ENCODE measurements at places on chromosomes 6 and 20.

- no peak for DNase-seq
Measured at GRCh38 chr20:58112017-58112781, 116.3 kb downstream of the ANKRD60 start.

- DNase-seq, result no peak
Measured at GRCh38 chr20:40307997-40308396, 381.0 kb downstream of the MAFB start.

DNA sequence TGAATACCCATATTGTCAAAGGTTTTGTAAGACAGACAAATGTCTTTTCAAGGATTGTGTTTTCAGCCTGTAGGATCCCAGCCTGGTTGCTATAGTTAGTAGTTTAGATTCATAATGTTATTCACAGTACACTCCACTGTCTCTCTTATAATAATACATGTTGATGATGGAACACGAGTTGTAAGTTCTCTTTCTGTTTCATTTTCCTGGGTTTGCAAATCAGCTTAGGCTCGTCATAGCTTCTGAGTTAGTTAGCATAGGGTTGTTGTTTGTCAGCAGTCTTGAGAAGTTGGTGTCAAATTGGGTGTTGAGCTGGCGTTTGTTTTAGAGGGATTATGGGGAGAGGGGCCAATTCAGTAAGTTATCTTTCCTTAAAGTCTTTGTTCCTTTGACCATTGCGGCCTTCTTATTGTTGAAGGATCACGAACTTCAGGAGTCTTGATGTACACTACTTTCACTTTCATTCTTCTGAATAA, 45.8 kb downstream of the QKI start:
- DNase-seq, result no peak

DNA sequence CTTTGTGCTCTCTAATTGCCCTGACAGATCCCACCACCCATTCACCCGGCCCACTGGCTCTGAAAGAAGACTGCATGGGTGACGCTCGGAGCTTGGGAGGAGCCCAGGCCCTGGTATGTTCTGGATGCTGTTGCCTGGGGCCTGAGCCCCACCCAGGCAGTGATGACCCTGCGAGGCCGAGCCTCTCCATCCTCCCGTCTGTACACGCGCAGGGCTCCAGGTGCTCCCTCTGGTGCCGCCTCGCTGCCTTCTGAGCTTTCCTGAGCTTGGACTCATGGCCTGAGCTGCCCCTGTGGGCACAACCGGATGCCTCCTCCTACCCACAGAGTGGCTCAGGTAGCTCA, 61.2 kb downstream of the STK35 start:
- DNase-seq, result no peak

GRCh38 chr6:38353310-38354036, 286.3 kb downstream of the BTBD9 start:
- DNase-seq, result no peak

DNA sequence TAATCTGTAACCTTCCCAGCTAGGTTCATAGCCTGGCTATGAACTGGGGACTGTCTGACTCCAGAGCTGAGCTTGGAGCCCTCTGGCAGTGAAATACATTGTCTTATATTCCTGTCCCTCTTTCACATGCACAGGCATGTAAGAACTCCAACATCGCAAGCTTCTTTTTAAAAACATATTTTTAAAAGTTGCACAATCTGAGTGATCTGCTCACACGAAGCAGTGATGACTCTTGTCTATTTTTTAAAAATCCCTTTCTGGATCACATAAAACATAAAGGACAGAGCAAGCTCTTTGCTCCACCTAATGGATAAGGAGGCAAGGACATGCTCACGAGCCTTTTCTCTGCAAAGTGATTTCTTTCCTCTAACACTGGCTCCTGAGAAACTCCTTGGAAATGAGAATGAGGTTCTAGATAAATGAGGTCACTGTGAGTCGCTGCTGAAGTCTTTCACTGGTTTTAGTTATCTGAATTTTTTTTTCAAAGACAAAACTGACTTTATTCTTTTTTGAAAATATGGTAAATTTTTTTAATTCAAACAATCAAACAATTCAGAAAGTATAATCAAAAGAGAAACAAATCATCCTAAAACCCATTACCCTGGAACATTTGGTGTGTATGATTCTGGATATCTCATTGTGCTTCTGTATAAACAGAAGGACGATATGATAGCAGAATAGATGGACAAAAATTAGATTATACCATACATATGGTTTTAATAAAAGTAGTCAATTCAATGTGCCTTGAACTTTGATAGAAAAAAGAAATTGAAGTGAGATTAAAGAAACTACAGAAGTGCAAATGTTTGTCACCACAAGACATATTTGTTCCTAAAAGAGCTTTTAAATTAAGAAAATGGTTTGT, 30.8 kb downstream of the IL20RA start:
- no peak for DNase-seq

- DNase-seq, result peak; percentile 11
Measured at GRCh38 chr20:61500791-61501321, 248.8 kb downstream of the CDH4 start.

GRCh38 chr6:139219271-139219729, 72.5 kb downstream of the TXLNB start:
- DNase-seq, result peak; percentile 67

GRCh38 chr6:33313709-33314514, at the start of gene TAPBP:
TAPBP (minus strand) TSS chr6:33314078; CDS start chr6:33314041, 37 bp downstream.
- peak; percentile 83 for DNase-seq

DNA sequence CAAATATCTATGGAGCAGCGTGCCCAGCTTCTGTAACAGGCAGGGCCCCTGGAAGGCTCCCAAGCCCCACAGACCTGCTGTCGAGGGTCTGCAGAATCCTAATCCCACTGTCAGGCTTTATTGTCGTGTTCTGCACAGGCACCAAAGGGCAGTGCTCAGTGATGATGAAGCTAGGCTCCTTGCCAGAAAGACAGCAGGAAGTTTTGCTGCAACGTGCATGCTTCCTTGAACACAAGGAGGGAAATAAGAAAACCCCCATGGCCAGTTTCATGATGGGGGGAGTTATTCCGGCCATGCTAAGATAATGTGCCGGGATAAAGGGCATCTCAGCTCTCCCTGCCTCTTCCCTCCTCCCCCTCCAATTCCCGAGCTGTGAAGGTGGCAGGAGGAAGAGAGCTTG, 109.4 kb upstream of the KCNG1 start:
- DNase-seq, result no peak

GRCh38 chr20:37977786-37978185, 55.5 kb downstream of the TTI1 start:
- DNase-seq, result no peak

DNA sequence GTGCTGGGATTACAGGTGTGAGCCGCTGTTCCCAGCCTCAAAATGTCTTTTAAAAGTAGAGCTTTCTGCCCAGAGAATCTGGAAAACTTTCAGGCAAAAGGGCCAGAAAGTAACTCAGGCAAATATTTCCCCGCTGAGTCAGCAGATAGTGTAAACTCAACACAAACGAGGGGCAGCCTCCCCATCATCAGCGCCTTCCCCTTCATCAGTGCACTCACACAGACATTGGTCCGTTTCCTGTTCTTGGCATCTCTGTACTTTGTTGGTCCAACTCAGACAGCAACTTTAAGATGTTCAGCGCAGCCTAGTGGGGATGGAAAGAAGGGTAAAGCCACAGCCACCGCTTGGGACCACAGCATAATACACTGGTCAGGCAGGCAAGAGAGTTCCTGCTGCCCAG, 69.5 kb downstream of the CSE1L start:
- DNase-seq, result no peak

DNA sequence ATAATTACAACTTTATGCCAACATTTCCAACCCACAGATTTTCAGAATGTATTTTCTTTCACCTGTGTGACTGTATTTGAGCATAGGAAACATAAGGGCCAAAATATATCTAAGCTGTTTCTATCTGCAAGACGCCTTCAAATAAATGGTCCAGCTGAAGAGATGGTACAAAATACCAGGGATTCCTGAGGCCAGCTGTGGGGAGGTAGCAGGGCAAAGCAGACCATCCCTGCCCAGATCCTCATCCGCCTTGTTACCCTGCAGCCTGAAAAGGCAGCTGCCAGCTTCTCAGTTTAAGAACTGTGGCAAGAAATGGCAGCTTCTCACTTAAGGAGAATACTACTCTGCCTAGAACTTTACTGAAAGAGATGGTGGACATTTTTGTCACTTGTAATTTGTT, 143.3 kb downstream of the KHDC1L start:
- no peak for DNase-seq

GRCh38 chr6:24919056-24919892, 16.5 kb downstream of the RIPOR2 start:
- DNase-seq, result no peak

DNA sequence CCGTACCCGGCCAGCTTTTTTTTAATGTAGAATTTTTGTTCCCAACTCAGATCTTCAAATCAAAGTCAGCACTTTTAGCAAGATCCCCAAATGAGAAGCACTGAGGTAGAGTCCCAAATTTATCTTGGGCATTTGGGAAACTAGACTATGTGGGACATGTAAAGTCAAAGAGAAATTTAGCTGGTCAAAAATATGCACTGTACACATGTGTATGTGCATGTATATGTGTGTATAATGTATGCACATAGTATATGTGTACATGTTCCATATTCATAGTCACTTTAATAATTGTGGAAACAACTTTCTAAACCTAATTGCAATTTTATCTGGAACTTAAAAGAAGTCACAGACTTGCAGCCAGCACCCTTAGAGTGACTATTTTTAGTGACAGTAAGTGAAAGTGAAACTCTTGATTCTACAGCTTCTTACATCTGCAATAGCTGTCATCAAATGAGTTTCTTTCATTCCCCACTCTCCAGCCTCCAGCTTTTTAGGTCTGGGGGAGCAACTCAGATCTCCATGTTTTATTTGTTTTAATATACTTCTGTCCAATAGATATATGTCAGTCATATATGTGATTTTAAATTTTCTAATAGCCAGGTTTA, 53.6 kb downstream of the CDC40 start:
- DNase-seq, result no peak

DNA sequence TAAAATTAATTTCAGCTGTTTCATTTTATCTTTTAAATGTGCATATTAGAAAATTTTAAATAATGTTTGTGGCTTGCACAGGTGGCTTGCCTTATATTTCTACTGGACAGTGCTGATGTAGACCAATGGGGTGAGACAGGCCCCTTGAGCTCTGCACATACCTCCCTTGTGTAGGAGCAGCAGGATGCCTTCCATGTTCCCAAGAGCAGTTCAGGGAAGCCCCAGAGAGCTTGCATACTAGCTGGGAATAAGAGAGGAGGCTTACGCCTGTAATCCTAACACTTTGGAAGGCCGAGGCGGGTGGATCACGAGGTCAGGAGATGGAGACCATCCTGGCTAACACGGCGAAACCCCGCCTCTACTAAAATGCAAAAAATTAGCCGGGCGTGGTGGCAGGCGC, 61.4 kb downstream of the RFPL4B start:
- DNase-seq, result no peak

- DNase-seq, result no peak
Measured at GRCh38 chr6:45310118-45310788, 17.9 kb upstream of the RUNX2 start.

DNA sequence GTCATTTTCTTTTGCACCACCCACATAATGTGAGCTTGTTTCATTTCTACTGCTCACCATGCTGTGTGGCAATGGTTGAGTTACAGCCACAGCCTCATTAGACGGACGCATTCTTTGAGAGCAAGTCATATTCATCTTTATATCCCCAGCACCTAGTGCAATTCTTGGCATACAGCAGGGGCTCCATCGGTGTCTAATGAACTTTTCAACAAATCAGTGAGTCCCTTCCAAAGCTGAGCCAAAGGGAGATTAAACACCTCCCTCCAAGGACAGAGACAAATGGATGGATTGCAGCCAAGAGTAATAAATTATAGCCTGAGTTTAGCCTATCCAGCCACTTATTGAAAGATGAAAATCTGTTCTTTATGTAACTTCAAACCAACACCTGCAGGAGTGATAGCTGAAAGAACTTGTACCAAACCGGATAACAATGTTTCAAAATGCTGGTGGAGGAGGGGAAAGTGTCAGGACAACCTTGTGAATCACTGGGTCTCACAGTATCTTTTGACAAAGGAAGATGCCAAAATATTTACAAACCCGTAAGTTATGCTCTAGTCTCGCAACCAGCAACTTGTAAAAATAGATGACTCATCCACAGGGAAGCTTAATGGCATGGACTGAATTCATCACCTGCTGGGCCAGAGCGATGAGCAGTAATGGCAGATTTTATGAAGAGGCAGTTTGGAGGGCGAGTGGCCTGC, 139.0 kb downstream of the PXDC1 start:
- DNase-seq, result no peak

DNA sequence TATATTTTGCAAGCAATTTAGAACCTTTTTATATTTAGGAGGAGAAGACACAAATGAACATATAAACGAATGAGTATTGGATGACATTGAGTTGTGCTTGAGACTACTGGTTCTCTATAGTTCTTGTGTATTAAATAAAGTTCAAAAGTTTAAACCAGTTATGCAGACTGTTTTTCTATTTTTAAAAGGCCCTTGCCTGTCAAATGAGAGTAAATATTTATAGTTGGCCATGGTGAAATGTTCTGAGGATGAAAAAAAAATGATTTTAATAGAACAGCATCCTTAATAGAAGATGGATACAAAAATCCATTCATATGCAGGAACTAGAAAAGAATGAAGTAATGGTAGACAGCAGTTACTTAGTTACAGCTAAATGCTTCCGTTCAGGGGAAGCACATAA, 63.5 kb upstream of the COL10A1 start:
- DNase-seq, result no peak

DNA sequence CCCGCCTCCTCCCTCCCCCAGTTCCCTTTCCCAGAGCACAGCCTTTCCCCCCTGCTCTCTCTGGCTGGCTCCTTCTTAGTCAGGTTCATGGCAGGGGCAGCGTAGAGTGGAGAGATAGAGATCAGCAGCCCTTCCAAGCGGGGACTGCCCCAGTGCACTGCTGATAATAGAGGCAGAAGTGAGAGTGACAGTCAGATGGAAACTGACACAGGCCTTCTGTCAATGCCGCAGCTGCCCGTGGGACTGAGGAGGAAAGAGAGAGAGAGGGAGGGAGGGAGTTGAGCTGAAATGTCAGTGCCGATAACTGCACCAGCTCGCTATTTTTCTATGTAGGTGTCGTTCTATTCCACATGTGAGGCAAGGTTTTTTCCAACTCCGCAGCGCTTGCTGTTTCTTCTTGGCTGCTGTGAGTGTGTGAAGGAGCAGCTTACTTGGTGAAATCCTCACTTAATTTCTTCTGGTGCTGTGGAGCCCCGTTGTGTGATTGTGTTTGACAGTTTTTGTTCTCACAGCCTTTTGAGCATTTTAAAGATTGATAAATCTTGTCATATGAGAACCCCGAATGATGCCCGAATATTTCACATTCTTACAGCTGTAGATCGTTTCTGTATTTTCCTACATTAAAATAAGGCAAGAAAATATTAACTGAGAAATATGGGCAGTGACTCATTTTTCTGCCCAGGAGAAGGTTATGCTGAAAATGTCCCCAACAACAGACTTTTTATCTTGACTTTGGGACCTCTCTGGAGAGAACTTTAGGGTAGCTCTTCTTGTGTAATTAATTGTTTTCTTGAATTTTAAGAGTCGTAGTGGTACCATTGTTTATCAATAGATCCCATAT, 386.4 kb upstream of the MMS22L start:
- DNase-seq, result no peak

DNA sequence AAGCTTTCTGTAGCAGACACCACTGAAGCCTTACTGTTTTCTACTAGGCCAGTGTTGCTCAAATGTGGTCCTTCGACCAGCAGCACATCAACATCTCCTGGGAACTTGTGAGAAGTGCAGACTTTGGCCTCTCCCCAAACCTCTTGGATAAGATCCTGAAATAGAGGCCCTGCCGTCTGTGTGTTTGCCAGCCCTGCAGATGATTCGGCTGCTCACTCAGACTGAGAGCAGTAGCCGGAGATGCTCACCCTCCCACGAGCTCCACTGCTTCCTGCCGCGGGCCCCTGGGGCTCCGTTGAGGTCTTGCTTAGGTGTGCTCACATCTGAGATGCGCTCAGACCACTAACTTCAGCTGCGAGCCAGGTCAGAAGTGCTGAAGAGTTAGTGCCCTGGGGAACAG, 129.5 kb upstream of the SSTR4 start:
- DNase-seq, result no peak

All from stimulated activated CD4-positive, alpha-beta T cell treated with anti-CD3 and anti-CD28 coated beads, Interleukin-4, amount 100 ng/mL, for 1 hour (primary cell).